AG08395 (cell line): ENCODE measurements at places on chromosomes 2 and 18.

- no peak for DNase-seq
These were observed 16.2 kb downstream of the TANC1 start for GRCh38 chr2:158984604-158985135.

GRCh38 chr2:75480971-75481836 lies 79.5 kb downstream of the EVA1A start:
- DNase-seq, result peak; percentile 45

- no peak for DNase-seq
These were observed 79.0 kb upstream of the CABLES1 start for GRCh38 chr18:23056315-23056714.

DNA sequence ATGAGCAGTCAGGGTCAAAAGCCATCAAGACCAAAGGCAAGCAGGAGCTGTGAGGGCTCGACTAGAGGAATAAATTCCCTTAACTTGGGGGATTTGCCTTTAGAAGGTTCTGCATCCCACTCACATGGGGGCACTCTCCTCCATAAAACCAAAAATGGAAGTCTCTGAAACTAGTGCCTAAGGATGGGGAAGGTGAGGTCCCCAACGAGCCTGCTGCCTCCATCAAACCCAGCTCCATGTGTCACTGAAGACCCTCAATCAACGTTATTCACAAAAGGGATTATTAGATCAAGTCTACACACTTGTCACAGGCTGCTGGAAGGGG lies 254.9 kb upstream of the NCKAP5 start:
- DNase-seq, result no peak

DNA sequence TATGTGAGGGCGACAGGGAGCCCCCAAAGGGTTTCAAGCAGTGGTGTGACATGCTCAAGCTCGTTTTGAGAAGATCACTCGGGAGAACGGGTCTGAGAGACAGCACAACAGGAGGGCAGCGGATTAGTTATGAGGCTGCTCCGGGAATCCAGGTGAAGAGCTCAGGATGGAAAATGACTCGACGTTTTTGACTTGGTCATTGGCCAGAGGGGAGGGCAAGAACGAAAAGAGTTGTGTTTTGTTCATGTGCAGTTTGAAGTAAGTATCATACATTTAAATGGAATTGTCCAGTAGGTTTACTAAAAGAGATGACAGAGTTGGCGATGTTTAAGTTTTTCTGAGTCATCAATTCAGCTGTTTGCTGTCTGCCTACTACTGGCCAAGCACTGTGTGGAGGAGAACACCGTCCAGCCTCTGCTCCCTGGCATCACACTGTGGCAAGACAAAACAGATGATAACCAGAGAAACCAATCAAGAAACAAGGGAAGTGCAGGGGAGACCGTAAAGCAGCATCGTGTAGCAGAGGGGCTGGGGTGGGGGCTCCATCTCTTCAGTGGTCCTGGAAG lies 25.3 kb upstream of the ANXA4 start:
- peak; percentile 48 for DNase-seq

DNA sequence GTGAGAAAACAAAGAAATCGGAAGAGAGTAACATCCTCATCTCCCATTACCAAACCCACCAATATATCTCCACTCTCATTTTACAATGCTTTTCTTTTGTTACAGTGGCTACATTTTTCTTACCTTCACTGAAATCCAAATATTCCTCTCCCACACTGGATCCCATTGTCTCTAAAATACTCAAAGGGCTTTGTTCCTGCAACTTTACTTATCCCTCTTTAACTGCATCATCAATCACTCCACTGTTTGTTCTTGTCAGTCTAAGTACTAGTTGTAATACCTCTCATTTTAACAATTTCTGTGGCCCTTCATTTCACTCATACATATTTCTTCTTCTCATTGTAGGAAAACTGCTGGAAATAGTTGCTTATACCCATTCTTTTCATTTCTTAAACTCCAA lies 464.2 kb upstream of the PIK3C3 start:
- no peak for DNase-seq

- no peak for DNase-seq
These were observed 62.6 kb downstream of the ITGB6 start for GRCh38 chr2:160137464-160137863.

- no peak for DNase-seq
These were observed 435.6 kb upstream of the HS6ST1 start for GRCh38 chr2:128754246-128754724.
